ENCODE measurements at places on chromosomes 6 and 20.

- DNase-seq: no peak
Observed at GRCh38 chr20:59328071-59328470, 27.7 kb downstream of the EDN3 start.

DNA sequence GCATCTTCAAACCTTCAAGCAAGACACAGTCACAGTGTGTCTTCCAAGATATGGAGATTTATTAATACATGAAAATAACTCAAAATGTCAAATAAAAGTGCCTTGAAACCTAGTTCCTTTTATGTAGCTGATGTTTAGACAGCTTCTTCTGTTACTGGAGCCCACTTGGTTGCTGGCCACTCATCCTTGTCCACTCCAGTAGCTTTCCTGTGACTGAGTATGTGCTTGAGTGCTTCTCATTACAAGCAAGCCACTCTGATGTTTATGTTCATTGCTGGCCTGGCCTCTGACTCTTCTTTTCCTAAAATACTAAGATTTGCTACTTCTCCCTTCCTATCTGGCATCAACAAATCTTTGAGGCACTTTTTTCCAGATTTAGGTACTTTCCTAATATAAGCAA lies 545.2 kb upstream of the MAN1A1 start:
- DNase-seq: no peak

- DNase-seq: peak; percentile 14
Observed at GRCh38 chr6:5540370-5540769, 279.1 kb downstream of the FARS2 start.

- DNase-seq: no peak
Observed at GRCh38 chr6:8844968-8845367, 409.6 kb upstream of the SLC35B3 start.

- DNase-seq: no peak
Observed at GRCh38 chr6:88380618-88381288, 214.6 kb upstream of the CNR1 start.

DNA sequence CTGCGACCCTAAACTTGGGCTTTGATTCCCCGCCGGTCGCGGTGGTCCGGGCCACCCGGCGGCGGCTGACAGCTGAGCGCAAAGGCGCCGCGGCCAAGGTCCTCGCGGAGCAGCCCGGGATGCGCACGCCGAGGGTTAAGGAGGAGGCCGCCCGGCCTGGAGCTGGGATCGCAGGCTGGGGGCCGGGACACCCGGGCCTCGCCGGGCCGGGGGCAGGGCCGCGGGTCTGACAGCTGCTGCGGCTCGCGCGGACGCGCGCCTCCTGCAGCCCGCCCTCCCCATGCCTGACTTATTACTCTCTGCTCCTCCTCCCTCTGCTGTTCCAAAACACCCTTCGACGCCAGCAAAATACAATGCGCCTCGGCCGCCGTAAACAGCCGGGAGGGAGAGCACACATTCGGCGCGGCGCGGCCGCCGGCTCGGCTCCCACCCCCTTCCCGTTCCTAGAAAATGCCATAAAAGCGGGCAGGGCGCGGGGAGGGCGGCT lies 746 bp downstream of the BACH2 start:
- peak; percentile 89 for DNase-seq

DNA sequence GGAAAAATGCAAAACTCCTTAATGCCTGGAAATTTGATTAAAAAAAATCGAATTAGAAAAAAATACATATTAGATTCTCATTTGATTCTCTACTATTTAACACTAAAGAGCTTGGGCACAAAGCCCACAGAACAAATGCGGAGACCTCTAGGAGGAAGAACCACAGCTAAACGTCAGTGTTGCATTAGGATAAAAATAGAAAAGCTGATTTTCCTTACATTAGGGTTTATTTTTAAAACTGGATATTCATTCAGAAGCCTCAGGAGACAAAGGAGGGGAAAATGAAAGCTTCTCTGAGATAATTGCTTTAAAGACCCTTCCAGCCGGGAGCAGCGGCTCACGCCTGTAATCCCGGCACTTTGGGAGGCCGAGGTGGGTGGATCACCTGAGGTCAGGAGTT lies 77.3 kb downstream of the ECT2L start:
- DNase-seq: no peak

- no peak for DNase-seq
Observed at GRCh38 chr6:24827162-24827561, 28.4 kb upstream of the ARMH2 start.

DNA sequence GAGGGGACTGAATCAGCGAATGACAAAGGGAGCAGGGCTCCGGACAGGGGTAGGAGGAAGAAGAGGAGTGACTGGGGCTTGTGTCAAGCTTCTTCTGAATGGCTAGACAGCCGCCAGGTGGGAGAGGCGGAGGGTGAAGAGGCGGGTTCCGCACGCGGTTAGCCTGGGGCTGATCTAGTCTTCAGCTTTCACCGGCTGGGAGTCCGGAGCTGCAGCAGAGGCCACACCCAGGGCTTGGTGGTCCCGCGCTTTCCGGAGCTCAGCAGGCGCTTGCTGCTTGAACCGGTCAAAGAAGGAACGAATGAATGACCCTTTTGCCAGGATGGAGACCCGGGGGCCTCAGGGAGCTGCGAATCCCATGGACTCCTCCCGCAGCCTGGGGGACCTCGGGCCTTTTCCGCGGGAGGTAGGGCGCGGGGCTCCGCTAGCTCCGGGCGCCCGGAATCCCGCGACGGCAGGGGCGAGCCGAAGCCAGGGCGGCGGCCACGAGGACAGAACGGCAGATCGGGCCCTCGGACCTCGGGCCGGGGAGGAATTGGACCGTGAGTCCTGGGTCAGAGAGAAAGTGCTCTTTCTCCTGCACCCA lies at the start of gene C6orf141:
Gene C6orf141, plus strand, starts transcription at position 177 of the 586 bp plus-strand sequence. Its CDS starts 125 bp downstream, at position 302.
- peak; percentile 50 for DNase-seq

DNA sequence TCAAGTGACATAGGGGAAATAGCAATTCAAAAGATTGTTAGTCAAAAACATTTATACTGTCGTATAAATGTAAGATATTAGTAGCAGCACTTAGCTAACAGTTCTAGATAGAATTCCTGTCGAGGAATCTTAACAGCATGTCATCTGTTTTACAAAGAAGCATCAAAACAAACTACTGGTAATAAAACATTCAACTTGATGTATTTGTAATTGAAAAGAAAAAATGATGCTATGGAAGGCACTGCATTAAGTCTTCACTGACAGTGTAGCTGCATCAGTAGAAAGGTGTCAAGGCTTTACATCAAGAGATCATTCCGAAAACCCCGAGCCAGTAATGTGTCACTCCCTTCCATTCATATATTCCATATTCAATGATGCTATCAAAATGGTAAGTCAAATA lies 223.5 kb downstream of the TBC1D32 start:
- no peak for DNase-seq

DNA sequence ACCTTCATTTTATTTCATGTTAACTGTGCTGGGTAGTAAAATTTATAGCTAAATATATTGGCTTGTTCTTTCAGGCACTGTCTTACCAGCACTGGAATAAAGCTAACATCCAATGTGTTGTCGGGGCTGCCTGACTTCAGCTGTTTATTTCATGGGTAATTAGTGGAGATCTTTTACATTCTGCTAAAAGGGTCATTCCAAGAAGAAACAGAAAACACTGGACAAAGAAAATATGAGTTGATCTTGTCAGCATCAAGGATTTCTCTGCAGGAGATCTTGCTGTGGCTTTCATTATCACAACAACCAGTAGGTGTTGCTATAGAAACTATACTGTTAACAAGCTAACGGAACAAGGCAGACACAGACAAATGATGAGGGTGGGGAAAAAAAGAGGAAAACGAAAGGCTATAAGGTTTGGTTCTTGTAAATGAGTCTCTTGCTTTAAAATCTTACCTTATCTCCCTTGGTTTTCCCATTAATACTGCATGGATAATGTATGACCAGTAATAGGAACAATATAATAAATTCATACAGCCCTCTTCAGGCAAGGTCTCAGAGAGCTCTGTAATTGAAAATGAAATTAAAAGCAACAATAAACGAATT lies 206.8 kb downstream of the SIM1 start:
- DNase-seq: peak; percentile 57

GRCh38 chr6:78484198-78485064 lies 382.9 kb upstream of the IRAK1BP1 start:
- DNase-seq: no peak

DNA sequence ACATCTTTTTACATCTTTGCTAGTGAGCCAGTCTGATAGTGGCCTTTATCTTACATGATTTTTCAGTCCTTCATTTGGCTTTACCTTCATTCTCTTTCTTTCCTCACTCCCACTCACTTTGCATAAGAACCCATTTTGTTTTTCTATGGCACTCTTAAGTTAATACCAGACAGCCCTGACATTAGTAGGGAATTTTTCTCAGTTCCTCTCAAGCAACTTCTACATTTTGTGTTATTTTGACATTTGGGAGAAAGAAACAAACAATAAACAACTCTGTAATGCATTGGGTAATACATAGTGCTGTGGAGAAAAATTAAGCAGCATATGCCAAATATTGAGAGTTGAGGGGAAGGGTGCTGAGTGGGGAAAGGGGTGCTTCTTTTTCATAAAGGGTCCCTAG lies 524.1 kb upstream of the JAG1 start:
- no peak for DNase-seq

GRCh38 chr6:22612236-22612635 lies 42.9 kb downstream of the HDGFL1 start:
- DNase-seq: peak; percentile 46

GRCh38 chr6:52562911-52563310 lies 13.9 kb downstream of the TRAM2 start:
- no peak for DNase-seq

DNA sequence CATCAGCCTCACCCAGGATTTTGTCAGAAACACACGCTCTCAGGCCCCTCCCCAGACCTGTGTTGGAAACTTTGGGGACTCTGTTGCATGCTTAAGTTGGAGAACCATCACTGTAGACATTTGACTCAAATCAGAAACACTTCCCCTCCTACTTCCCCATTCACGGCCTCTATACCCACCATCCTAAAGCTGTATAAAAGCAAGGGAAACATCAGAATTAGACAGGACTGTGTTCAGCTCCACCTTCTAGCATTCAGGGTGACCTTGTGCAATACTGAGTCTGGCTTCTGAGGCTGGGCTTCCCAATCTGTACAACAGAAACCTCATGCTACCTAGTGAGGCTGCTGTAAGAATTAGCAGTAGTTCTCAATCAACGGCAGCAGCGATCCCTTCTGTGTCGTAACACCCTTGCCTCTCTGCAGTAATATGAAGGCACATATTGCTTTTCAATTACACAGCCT lies 252.3 kb downstream of the LY86 start:
- no peak for DNase-seq

- DNase-seq: no peak
Observed at GRCh38 chr20:40467067-40467466, 222.0 kb downstream of the MAFB start.

DNA sequence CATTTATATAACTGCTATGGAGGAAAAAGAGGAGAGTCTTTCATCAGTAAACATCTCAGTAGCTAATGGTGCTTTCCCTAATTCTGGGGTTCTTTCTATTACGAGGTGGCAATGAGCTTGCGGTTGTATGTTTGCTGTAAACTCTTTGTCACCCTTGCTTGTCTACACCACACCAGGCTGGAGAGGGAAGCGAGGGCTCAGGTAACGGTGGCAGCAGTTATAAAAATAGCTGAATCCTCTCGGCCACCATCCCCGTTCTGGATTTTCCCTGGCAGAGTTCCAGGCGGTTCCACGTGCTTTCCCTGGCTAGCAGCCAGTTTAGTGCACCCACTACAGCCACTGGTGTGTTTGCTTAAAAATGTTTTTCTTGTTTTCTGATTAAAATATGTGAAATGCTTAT lies 39.0 kb downstream of the MAS1 start:
- peak; percentile 69 for DNase-seq

DNA sequence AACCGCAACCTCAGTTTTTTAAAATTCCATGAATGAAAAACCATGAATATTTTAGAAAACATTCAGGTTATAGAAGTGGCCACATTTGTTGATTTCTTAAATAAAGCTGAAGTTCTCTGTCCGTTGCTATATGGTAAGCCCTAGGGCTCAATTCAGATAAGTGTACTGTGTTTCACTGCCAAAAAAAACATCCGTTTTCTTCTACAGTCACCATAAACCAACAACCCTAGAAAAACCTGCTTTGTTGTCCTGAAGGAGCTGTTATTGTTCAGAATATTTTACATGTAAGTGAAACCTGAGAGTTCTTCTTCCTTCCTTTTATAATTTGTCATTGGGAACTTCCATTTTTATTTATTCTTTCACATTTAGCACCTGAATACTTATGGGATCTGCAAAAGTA lies 274.1 kb downstream of the TFAP2A start:
- DNase-seq: peak; percentile 26

- no peak for DNase-seq
Observed at GRCh38 chr20:52847029-52847660, 125.0 kb upstream of the TSHZ2 start.

- DNase-seq: no peak
Observed at GRCh38 chr6:11016452-11016851, 27.7 kb downstream of the ELOVL2 start.

DNA sequence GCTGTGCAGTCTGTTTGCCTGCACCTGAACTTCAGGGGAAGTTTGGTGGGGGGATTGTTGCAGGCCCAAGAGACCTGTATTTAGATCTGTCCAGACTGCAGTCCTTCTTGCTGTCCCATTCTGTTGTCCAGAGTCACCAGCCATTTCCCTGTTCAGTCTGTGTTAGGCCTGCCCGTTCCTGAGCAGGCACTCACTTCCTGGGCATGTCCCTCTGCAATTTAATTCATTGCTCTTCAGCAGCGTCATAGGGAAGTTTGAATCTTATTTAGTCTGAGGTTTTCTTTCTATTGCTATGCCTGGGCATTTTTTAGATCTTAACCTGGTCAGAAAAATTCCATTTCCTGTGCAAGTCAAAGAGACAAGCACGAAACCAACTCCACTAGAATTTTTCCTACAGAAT lies 190.2 kb downstream of the DTNBP1 start:
- no peak for DNase-seq

DNA sequence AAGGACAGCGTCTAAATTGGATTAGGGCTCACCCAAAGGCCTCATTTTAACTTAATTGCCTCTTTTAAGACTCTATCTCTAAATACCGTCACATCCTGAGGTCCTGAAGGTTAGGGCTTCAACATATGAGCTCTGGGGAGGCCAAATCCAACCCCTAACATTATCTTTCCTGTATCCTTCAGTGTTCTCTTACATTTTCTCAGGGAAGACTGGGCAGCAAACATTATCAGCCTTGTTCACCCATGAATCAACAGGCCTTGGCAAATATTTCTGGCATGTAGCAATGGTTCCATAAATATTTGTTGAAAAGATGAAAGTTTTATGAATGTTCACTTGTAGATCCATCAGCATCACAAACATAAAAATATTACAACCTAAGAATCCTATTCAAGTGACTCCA lies 24.6 kb upstream of the FOXF2 start:
- DNase-seq: no peak

DNA sequence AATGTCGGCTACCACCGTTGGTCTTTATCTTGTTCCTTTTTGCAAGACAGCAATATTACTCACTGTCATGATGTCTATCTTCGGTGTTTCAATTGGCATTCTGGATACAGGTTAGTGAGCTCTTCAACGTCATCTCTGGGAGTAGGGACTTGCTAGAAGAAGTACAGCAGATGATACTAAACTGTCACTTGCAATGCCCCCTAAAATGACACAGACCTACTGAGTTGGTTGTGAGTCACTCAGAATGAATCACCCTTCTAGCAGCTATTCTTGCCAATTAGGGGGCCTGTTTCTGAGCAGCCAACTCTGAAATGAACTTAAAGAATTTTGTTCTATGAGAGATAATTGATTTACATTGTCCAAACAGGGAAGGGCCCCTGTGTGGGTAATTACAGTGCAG lies 176.5 kb downstream of the SLC16A10 start:
- DNase-seq: no peak
